ENCODE measurements at places on chromosomes 7 and 10.

DNA sequence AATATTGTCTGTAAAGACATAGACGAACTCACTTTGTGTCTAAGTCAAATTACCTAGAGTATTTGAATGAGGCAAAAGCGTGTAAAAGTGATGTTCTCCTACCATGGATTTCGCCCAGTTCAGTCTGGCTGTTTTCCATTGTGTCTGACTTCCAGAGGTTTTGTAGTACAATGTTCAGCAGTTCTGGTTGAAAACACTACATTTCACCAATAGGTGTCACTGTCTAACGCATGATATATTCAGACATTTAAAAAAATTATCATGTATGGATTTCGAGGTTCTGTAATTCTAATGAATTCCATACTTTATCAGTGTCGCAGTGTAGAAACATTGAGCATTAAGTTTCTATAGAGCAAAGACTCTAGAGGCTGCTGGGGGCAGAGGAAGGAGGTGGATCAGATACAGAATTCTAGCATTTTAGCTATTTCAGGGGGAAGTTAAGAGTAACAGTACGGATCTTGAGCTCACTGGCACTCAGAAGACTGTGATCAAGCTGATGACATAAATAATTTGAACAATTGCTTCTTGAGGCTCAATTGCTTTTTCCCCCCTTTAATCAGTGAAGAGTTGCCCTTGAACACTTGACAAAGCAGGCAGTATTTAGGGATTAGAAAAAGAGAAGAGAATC is 196.9 kb upstream of the RHOBTB1 start:
- no peak for DNase-seq

GRCh38 chr10:122148876-122149560 is 122.1 kb upstream of the BTBD16 start:
- no peak for DNase-seq

GRCh38 chr10:74081192-74081803 is 69.3 kb downstream of the AP3M1 start:
- DNase-seq = peak; percentile 11

DNA sequence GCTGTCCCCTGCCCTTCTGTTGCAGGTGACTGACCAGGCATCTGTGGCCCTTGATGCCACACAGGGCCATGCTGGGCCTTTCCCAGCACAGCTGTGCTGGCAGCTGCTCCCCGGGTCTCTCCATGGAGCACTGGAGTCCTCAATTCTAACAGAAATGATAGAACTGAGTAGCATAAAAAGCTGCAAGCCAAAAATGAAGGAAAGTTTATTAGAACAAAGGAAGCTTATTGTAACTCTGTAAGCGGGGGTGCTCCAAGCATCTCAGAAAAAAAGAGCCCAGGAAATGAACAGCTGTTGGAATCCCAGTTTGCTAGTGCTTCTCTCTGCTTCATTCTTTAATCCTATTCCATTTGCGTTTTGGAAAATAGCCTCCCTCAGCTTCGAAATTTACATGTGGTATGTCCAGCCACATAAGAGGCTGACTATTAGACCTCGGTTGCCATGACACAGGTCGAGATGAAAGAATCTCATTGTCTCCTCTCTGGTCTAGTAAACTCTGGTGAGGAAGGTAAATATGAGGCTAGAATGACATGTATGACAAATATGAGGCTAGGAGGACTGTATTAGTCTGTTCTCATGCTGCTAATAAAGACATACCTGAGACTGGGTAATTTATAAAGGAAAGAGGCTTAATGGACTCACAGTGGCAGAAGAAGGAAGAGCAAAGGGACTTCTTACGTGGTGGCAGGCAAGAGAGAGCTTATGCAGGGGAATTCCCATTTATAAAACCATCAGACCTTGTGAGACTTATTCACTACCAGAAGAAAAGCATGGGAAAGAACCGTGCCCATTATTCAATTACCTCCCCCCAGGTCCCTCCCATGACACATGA is 23.7 kb downstream of the EPDR1 start:
- no peak for DNase-seq

DNA sequence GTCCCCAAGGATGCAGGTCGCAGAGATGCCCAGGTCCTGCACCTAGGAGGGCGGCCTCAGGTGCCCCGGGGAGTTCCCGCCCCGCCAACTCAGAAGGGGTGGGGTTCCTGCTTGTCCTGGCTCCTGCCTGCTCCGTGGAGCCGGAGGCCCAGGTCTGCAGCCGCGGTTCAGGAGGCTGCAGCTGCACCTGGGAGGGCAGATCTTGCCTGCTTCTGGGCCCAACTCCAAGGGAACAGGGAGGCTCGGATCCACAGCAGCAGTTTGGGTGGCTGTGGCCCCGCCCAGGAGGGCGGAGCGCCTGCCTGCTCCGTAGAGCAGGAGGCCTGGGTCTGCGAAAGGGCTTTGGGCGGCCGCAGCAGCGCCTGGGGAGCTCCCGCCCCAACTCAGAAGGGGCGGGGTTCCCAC is 108.2 kb upstream of the EGR2 start:
- DNase-seq = no peak

GRCh38 chr10:87068281-87068680 is 26.4 kb downstream of the GLUD1 start:
- DNase-seq = no peak

- DNase-seq = no peak
These were observed 10.1 kb upstream of the INPP5A start for GRCh38 chr10:132527339-132528063.

DNA sequence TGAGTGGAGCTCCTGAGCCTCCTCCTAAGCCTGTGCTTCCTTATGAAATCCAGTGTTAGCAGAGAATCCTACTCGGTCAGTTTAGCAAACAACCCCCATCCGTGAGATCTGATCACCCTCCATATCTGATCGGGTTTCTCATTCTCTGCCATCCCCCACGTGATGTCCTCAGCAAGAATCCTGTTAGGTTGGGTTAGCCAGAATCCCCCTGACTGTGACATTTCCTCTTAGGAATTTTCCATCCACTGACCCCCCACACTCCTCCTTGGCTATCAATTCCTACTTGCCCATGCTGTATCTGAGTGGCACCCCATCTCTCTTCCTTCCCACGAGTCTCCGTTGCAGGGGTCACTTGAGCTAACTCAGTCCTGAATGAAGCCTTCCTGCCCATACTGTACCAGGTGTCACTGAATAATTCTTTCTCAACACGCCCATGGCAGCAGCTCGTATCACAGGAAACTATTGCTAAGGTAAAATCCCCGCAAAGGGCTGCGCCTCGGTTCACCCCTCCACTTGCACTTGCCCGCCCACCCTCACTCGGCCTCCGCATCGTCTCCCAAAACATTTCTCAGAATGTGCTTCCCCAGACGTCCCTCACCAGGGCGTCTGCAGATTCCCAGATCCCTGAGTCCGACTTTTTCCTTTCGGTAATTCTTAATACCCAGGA is 44.1 kb downstream of the MYOF start:
- DNase-seq = no peak

DNA sequence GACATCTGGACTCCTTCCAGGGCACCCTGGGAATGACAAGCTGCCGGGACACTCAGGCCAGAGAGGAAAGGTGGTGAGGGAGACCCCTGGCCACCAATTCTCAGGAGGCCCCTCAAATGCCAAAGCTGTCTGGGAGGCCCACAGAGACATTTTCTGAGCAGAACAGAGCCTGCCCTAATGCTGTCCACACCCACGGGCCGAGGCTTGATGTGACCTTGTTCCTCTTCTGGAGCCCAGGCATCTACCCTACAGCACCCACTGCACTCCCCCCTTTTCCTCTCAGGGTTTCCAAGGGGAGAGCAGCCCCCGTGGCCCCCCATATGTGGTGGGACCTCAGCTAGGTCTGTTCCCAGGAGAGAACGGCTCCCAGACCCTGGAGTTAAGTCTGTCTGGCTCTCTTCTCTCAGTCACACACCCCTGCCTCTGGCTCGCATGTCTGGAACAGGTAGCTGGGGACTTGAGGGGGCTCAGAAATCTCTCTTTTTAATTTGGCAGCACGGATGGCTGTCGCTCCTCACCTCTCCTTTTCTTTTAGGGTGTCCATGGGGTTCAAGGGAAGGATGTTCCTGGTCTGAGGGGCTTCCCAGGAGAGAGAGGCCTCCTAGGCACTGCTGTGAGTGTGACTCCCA is 16.8 kb upstream of the VOPP1 start:
- no peak for DNase-seq

DNA sequence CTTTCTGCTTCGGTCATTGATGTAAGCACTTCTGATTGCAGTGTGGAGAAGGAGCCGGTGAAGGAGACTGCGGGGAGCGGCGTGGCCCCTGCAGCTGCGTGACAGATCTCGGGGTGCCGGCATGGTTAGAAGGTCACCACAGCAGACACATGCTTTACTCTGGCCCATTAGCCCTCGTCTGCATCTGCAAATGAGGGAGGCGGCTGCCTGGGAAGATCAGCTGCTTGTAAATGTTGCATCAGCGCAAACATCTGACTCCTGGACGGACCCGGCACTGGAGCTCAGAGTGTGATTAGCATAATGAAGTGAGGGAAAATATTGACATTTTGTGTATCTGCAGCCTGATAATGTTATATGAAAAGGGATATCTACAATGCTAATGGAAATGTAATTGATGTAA is 30.5 kb upstream of the MNX1 start:
- no peak for DNase-seq

- DNase-seq = no peak
These were observed 99.5 kb downstream of the CCNY start for GRCh38 chr10:35435824-35436223.

GRCh38 chr7:27901028-27901760 is 161.2 kb downstream of the TAX1BP1 start:
- no peak for DNase-seq

- peak; percentile 38 for DNase-seq
These were observed 975 bp downstream of the GLCCI1 start for GRCh38 chr7:7969306-7970236.

DNA sequence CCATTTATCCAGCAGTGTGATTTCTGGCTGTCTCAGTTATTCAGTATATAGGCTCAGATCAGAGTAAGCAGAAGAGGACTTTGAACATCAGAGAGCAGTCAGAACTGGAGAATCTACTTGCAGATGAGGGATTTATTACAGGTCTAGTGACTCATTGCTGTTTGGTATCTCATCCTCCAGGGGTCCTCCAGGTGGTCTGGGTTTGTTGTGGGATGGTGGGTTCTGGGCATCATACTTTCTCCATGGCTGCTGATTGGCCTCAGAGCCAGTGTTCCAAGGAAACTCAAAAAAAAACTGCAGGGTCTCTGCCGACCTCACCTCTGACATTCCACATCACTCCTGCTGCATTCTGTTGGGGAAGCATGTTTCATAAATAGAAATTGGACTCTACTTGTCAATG is 214.8 kb downstream of the CNTNAP2 start:
- DNase-seq = no peak

GRCh38 chr10:71191551-71192076 is 20.8 kb upstream of the UNC5B start:
- no peak for DNase-seq

GRCh38 chr7:70347463-70348254 is 749.4 kb downstream of the AUTS2 start:
- DNase-seq = no peak

DNA sequence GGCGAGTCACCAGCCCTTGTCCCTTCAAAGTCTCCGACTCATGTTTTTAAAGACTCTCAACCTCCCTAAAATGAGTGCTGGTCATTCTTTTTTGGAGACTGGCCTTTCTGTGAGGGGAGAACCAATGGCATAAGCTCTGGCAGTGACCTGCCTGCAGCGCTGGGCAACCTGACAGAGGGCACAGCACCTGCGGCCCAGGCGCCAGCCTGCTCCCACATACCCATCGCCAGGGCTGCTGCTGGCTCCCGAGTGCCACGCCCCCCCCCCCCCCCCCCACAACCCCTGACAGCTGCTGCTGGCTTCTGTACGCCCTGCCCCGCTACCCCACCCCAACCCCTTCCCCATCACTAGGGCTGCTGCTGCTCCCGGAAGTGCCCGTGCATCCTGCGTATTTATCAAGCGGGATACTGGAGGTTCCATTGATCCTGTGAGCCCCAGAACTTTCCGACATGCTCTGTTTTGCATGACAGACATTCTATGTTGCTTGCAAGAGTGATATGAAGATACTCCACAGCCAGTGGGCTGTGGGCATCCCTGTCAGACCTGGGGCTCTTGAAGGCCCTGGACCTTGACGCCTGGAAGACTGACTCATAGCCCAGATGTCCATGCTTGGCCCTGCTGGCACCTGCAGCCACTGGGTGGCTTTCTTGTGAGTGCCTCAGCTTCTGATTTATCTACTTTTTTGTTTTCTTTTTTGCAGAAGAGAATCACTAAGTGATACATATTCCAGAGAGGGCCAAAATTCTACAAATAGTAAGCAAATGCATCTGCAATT is 243.9 kb downstream of the ZMYND11 start:
- DNase-seq = no peak

DNA sequence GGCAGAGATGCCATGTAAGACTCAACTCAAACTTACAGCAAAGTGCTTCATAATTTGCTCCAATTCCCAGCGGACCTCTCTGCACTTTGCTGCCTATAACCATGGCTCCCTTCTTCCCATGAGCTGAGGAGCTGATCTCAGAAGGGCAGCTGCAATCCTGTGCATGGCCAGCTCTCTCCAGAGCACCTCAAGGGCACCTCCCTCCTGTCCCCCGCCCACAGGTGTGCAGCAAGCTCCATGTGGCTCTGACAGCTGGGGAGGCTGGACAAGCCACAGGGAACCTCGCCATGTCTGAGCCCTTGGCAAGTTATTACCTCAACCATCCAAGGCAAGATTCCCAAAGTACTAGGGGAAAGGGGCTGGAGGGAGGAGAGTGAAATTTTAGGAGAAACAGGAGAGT is 61.1 kb upstream of the DDC start:
- no peak for DNase-seq

DNA sequence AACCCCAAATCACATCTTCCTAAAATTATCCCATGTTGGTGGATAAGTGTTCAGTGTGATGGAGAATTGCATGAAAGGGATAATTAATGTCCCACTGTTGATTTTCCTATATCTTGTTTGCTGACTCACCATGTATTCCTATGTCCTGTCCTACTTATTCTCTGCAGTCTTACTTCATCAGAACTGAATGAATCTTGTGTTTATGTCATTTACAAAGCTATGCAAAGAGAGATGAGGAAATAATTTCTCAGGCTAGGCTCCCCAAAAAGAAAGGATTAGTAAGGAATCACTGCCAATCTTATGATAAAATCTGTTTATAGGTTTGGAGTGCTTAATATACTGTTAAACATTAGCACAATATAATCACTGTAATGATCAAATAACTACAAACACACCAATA is 360.8 kb downstream of the CRPPA start:
- DNase-seq = no peak

DNA sequence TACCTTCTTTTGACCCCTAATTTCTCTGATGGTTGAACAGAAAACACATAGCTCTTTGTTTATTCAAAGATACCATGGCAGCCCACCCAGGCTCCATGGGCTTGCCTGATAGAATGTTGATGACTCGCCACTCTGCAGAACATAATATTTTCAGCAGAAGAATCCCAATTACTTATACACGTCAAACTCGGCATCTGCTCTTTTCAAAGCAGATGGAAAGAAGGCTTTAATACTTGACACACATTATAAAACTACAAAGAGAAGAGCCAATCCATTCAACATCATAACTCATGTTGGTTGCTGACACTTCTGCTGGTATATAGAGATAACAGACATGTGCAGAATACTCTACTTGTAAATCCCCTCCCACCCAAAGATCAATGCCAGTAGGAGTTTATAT is 69.0 kb downstream of the FOXI2 start:
- DNase-seq = no peak

- no peak for DNase-seq
These were observed 7.8 kb downstream of the UBE2D4 start for GRCh38 chr7:43933902-43934560.

GRCh38 chr7:96321031-96321657 is 754 bp downstream of the SLC25A13 start:
- DNase-seq = peak; percentile 64
